ENCODE measurements at places on chromosomes 7 and 10.
A peak's percentile ranks its signal among the peaks of the same experiment; 100 is the strongest.

GRCh38 chr10:124356701-124357560, 61.8 kb downstream of the OAT start:
- no peak for DNase-seq

- no peak for DNase-seq
These were observed at the start of gene UNCX for GRCh38 chr7:1232623-1233332. Gene UNCX (plus strand): TSS chr7:1232872. CDS start chr7:1233018, 146 bp downstream.

DNA sequence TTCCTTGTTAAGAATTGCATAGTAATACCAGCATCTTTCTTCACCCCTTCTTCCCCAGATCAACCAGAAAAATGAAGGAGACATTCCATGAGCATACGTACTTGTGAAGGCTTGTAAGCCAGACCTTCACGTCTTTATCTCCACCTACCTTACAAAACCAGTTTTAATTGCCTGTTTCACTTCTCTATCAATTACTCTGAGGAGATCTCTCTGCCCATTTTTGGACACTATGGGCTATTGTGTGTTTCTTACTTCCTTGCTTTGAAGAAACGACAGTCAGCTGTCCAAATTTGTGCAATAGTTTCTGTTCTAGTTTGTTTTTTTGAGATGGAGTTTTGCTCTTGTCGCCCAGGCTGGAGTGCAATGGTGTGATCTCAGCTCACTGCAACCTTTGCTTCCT, 349.7 kb upstream of the MBL2 start:
- DNase-seq, result no peak

- peak; percentile 94 for DNase-seq
These were observed 51.5 kb downstream of the CCNY start for GRCh38 chr10:35387768-35388167.

- DNase-seq, result no peak
These were observed 229.3 kb downstream of the MAD1L1 start for GRCh38 chr7:2003451-2003930.

DNA sequence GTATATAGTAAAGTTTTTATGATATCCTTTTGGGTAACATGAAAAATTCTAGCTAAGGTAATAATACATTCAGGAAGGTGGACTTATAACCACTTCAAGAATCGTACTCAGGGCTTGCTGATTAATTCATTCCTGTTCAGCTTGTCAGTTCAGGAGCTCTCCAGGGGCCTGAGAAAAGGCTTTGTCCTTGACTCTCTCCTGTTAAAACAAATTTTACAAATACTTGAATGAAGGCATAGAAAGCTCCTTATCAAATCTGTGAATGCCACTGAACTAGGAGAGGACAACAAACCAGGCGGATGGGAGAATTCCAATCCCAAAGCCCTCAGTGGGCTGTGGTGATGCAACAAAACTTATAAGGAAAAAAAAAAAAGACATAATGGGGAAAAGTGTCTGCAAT, 354.5 kb upstream of the ZMIZ1 start:
- DNase-seq, result no peak

DNA sequence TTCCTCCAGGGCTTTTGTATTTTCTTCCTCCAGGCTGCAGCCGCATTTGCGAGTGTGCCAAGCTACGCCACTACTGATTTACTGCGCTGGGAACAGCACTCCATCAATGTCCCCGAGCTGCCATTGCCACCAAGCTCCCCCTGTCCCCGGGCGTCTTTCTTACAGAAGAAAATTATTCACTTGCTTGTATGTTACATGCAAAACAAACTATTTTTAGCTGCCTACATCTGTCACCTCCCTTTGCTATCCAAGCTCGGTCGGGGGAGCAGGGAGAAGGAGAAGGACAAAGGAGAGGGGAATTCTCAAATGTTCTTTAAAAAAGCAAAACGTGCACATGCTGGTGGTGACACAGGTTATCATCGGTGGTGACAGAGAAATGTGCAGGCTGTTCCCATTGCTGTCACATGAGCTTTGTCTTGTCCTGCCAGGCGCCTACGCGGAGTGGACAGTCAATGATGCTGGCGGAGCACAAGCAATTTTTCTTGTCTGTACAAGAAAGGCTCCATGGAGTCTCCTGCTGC, 93.1 kb downstream of the ADARB2 start:
- no peak for DNase-seq

GRCh38 chr10:10794046-10794445, 223.6 kb upstream of the CELF2 start:
- DNase-seq, result no peak

- no peak for DNase-seq
These were observed 80.3 kb upstream of the FAM171A1 start for GRCh38 chr10:15451137-15452094.

GRCh38 chr7:36775061-36775620, 50.8 kb upstream of the AOAH start:
- no peak for DNase-seq

- DNase-seq, result no peak
These were observed 40.9 kb upstream of the EFCAB10 start for GRCh38 chr7:105622106-105622731.

DNA sequence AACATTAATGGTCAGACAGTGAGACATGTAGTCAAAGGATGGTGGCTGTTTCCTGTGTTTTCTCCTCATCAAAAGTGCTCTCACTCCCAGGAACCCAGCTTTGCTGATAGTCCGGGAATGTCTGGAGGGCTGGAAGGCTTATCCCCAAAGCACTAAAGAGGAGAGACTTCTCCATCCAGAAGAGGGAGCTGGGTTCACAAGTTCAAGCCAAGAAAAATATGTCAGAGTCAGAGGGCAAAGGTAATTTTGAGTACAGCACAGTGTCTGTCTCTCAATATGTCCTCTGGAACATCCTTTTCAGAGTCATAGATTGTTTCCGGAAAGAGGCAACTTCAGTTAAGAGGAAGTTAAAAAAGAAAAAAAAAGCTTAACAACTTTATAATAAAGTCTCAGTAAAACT, 281.5 kb upstream of the PHYHIPL start:
- peak; percentile 4 for DNase-seq

GRCh38 chr7:150826061-150826849, 25.7 kb downstream of the TMEM176A start:
- DNase-seq, result no peak

DNA sequence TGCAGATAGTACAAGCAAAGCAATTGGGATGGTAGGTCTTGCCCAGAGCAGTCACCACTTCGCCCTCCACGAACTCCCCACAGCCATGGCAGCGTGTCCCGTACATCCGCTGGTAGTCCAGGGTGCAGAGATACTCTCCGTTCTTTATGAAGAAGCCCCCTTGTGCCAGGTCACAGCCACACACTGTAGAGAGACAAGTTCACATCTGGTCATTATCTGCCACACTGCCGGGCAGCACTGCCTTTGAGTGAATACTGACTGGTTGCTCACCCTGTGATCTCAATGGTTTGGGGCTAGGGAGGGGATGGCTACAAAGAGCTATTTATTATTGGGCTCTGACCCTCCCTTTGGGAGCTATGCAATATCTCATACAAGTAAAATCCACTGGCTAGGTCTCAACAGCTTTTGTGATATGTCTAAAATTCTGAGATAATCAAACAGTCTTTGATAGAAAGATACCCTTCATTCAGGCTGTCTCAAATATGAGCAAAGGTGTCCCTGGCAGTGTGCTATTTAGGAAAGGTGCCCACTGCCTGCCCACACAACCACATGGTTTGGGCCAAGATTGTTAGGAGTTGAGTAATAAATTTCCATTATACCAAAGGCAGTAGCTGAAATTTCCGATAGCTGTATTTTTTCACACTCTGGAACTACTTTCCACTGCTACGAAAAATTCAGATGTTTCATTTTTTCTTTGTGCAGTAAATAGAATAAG, 82.5 kb downstream of the ABLIM1 start:
- no peak for DNase-seq

DNA sequence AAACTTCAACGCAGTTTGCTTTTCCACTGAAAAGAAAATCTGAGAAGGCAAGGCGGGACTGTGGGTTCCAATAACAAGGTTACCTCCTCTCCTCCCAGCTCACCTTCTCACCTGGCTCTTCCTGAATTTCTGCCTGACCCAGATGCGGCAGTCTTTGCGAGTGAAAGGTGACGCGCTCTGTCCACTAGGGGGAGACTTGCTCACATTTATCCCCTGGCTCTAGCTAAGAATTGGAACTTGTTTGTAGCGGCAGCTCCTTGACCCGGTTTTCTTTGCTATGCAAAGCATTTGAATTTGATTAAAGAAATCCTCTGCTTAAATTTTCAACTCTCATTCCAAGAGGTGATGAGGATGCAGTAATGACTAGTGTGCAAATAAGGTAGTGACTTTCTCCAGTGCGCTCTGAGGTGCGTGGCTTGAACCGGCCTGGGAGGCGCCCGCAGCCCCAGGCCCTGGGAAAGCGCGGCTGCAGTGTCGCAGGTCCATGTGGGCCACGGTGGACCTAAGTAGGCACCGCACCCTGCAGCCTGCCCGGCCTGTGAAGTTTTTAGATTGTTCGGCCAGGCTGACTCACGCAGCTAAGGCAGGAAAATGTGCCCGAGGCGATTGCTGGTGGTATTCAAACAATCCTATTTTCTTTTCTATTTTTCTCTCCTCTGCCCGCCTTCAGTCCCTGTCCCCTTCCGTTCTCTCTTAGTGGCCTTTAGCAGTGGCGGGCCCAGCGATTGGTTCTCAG, 336.9 kb upstream of the NPSR1 start:
- DNase-seq, result peak; percentile 62

- DNase-seq, result no peak
These were observed 18.9 kb downstream of the PODXL start for GRCh38 chr7:131537571-131537978.

GRCh38 chr10:667096-667495, 22.4 kb downstream of the DIP2C start:
- no peak for DNase-seq

DNA sequence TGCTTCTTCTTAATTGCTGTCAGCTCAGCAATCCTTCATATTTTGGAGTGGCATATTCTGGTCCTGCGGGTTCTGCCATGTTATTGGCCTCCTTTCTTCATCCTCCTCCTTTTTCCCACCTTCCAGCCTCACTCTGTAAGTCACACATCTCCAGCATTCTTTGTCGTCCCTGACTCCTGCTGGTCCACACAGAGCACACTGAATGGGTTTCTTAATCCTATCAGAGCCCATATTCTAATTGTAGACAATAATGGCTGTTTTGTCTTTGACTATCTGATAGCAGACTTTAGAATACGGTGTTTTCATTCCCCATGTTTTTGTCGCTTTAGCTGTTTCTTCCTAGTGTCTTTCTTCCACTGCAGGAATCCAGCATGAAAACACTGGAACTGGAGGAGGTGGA, 389.6 kb downstream of the REEP3 start:
- DNase-seq, result no peak

- no peak for DNase-seq
These were observed 16.7 kb downstream of the SKIDA1 start for GRCh38 chr10:21508706-21509331.

GRCh38 chr10:118565301-118566075, 30.0 kb downstream of the PRLHR start:
- no peak for DNase-seq

DNA sequence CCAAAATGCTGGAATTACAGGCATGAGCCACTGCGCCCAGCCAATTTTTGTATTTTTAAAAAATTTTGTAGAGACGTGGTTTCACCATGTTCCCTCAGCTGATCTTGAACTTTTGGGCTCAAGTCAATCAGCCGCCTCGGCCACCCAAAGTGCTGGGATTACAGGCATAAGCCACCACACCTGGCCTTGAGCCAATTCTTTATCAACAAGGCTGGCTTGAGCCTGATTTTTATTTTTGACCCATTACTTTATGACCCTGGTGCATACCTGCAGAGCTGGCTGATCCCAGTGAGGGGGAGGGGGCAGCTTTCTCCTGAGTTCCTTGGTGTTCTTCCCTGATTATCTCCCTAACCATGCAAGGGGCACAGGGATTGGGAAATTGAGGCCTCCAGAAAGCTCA, 15.8 kb upstream of the CPA1 start:
- no peak for DNase-seq

DNA sequence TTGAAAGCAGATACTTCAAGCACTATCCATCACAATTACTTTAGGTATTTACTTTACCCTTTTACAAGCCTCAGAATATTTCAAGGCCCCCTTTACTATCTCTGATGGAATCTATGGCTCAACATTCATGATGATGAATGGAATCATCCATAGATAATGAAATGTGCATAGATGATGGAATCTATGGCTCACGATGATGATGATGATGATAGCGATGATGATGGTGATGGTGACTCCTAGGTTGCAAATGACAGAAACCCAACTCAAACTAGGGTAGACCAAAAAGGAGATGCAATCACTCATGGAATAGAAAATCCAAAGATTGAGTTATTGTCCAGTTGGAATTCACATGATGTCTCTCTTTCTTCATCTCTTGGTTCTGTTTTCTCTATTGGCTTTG, 55.7 kb downstream of the NEBL start:
- DNase-seq, result no peak

- DNase-seq, result no peak
These were observed 237.3 kb downstream of the SEMA3A start for GRCh38 chr7:83957333-83957732.

DNA sequence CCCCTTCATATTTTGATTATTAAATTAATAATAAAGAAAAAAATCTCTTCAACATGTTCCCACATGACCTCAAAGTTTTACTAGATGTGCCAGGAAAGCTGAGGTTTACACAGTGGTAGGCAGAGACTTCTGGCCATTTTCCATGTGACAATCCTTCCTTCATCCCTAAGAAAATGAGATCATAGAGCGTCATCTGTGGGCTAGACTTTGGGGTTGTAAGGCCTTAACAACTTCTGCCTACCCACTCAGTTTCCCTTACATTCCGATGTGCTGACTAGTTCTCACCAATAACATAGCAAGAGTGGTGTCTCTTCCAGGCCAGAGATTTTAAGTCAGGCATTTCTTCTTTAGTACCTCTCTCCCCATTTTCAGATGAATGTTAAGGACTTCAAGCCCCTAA, 171.1 kb upstream of the PHF14 start:
- DNase-seq, result no peak

- DNase-seq, result no peak
These were observed 6.5 kb upstream of the WASL start for GRCh38 chr7:123755338-123755737.

- no peak for DNase-seq
These were observed 474.2 kb downstream of the CALN1 start for GRCh38 chr7:71937840-71938371.

- no peak for DNase-seq
These were observed 42.4 kb upstream of the DDC start for GRCh38 chr7:50607524-50608125.

DNA sequence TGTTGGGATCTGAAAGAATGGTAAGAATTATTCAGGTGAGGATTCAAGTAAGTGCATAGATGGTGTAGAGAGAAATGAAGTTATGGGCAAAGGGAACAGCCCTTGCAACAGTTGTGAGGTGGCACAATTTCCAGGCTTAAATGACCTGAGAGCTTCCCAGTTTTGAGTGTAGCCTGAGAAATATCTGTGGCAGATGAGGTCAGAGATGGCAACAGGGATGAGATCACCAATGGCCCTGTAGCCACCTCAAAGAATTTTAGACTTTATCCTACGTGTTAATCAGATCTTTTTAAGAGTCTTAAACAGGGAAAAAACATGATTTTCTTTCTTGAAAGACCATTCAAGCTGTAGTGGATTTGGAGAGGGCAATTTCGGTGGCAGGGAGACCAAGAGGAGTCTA, 1.9 kb upstream of the NRF1 start:
- no peak for DNase-seq

GRCh38 chr10:79132681-79133381, 64.1 kb downstream of the ZMIZ1 start:
- no peak for DNase-seq

- DNase-seq, result no peak
These were observed 35.2 kb upstream of the CCSER2 start for GRCh38 chr10:84293171-84293570.
